ENCODE measurements at places on chromosomes 2 and 18. TPM values are rescaled to one million over a fixed set of nuclear protein-coding genes. Genes with fewer than 3 reads are reported as not detected.

Gene MYO3B
- 0.40 TPM for total RNA-seq

Gene SERPINB13
- not detected for total RNA-seq

Gene FBXO48
- total RNA-seq = 0.98 TPM

Gene CMPK2
- total RNA-seq = 3.8 TPM

Gene EFR3B
- total RNA-seq = 0.23 TPM

Gene IGFBP5
- 36.1 TPM for total RNA-seq

Gene MOCOS
- total RNA-seq = 1.3 TPM

DNA sequence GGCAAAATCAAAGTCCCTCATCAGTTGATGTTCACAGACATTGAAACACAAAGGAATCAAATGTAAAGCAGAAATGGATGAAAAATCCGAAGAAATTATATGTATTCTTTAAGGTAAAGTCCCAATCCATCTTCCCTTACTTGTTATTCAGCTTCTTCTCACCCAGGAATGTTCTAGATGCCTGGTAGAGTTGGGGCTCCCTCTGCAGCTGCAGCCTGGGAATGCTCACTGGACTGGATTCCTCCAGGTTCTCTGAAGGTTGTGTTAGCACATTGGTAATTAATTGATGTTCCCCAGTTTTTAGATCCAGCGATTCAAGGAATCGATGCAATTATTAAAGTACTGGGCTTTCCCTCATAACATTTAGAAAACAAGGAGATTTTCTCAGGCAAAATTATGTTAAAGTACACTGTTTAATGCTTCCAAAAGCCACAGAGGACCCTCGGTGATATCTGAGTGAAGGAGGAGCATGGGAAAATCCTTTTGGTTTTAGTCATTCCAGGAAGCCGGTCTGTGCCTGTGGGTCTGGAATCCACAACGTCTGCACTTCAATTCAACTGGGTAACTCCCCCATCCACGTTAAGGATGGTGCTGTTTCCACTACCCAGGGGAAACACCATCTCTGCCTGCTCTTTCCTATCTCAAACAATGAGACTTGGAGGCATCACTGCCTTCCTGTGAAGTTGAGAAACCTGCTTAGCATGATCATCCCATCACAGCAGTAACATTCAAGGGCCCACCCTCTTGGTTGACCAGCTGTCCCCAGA lies 22.0 kb downstream of the NTSR2 start:
- DNase-seq = no peak
- no peak overlapping the region for H3K4me3 ChIP-seq
- H3K4me1 ChIP-seq = no peaks in the 10 kb centered on the region
- no peak overlapping the region for H3K27ac ChIP-seq

DNA sequence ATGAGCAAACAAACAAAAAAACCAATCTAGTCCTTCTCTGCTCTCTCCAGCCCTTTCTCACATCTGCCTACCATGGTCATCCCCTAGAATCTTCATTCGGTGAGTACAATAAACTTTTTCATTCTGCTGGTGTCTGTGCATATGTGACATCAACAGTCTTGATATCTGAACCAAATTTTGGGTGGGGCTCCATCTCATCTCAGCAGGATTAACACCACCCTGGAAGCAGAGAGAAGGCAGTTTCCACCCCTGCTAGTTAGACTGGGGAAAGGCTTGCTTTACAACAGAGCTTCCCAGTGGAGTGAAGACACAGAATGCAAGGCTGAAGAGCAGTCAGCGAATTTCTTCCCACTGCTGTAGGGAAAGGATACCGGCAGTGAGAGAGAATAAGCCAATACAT lies 116.9 kb downstream of the TMEM131 start:
- no peak overlapping the region for H3K27ac ChIP-seq
- DNase-seq = no peak
- H3K4me3 ChIP-seq = no peak overlapping the region
- H3K36me3 ChIP-seq = no peaks in the 10 kb centered on the region

- no peaks in the 10 kb centered on the region for H3K27me3 ChIP-seq
- no peak overlapping the region for H3K27ac ChIP-seq
- no peaks in the 10 kb centered on the region for H3K36me3 ChIP-seq
- DNase-seq = no peak
- no peaks in the 10 kb centered on the region for H3K4me1 ChIP-seq
These were observed 56.5 kb upstream of the NCOA1 start for GRCh38 chr2:24434541-24434940.

- no peak for DNase-seq
- H3K27me3 ChIP-seq = no peaks in the 10 kb centered on the region
- H3K36me3 ChIP-seq = no peaks in the 10 kb centered on the region
- no peak overlapping the region for H3K4me3 ChIP-seq
These were observed 181.3 kb upstream of the LINC00305 start for GRCh38 chr18:64330161-64330560.

- no peak overlapping the region for H3K4me3 ChIP-seq
- no peaks in the 10 kb centered on the region for H3K27me3 ChIP-seq
- no peaks in the 10 kb centered on the region for H3K36me3 ChIP-seq
- peaks cover 48% of the 10 kb centered on the region for H3K4me1 ChIP-seq
- peak overlapping the region; percentile 28 for H3K27ac ChIP-seq
- peak; percentile 59 for DNase-seq
These were observed 2.9 kb downstream of the SERTAD2 start for GRCh38 chr2:64650722-64651338.

DNA sequence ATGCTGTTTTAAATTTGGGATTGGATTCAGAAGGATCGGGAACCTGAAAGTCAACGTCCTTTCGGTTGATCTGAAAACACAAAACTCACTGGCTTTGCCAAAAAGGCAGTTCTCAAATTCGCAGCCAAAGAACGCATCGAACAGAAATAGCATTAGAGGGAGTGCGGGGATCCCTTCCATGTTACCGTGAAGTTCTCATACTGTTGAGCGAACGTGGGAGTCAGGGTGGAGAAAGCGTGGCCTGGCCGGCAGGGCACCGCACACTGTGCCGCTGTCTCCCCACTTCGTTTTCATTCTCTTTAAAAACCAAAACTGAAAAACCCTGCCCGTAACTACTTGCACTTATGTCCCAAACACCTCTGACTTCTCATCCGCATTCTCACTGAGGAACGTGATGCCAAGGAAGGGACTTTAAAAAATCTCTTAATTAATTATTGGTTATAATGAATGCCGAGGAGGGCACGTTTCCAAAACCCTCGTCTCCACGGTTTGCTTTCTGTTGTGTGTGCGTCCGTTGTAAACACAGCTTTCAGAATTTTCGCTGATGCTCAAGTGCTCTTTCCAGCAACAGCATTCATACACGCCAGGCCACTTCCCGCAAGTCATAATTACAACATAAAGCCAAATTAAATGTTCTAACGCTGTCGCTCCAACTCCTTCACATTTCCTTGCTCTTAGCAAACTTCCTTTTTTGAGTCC lies 60.9 kb upstream of the TWIST2 start:
- H3K4me3 ChIP-seq = no peak overlapping the region
- no peak for DNase-seq
- no peak overlapping the region for H3K27ac ChIP-seq
- H3K27me3 ChIP-seq = no peaks in the 10 kb centered on the region
- no peaks in the 10 kb centered on the region for H3K36me3 ChIP-seq

- H3K4me3 ChIP-seq = no peak overlapping the region
- no peaks in the 10 kb centered on the region for H3K4me1 ChIP-seq
- DNase-seq = no peak
- no peaks in the 10 kb centered on the region for H3K27me3 ChIP-seq
These were observed 76.1 kb downstream of the SEPTIN10 start for GRCh38 chr2:109537565-109538222.

- no peak overlapping the region for H3K4me3 ChIP-seq
- no peaks in the 10 kb centered on the region for H3K36me3 ChIP-seq
- H3K4me1 ChIP-seq = no peaks in the 10 kb centered on the region
These were observed 332.8 kb downstream of the TXNL1 start for GRCh38 chr18:56305583-56305982.

Measured in pancreas (tissue), 10 donors.